Left lung (tissue), 14 donors: ENCODE measurements at places on chromosomes 1 and 21.

- DNase-seq, result no peak
These were observed 12.3 kb downstream of the BTBD19 start for GRCh38 chr1:44820328-44821239.

DNA sequence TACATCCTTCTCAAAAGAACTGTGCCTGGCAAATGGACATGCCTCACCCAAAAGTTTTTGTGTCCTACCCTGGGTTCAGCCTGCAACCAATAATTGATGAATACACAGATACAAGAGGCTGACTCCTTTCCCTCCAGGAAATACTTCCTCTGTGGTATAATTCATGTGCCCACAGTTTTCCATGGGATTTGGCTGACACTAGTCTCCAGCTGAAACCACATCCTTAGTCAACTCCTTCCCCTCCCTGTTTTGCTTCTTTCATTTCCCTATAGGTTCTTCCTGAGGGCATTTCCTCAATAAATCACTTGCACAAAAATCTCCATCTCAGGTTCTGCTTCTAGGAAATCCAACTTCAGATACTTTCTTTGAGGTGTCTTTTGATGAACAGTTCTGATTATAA is 436.6 kb upstream of the C1orf87 start:
- no peak for DNase-seq

- no peak for DNase-seq
These were observed 36.1 kb downstream of the BRINP2 start for GRCh38 chr1:177206831-177207355.

DNA sequence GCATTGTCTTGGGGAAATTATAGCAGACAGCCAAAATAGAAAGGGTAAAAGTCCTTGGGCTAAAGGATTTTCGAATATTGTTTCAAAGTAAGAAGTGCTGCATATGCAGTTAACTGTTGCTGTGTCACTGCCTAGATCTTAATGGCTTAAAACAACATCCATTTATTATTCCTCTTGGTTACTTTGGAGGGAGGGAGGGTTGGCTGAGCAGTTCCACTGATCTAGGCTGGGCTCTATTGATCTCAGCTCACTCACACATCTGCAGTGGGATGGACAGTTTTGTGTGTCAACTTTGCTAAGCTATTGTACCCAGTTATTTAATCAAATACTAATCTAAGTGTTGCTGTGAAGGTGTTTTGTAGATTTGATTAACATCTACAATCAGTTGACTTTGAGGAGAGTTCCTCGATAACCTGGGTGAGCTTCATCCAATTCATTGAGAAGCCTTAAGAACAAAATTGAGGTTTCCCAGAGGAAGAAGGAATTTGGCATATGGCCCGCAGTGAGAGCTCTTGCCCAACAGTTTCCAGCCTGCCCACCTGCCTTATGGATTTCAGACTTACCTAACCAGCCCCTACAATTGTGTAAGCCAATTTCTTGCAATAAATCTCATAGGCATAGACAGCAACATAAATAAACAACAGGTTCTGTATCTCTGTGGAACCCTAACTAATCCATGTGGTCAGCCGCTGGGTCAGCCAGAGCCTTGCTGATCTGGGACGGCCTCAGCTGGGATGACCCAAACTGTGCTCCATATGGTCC is 187.3 kb downstream of the AK5 start:
- DNase-seq, result no peak

GRCh38 chr1:12591267-12591938 is 26.6 kb downstream of the DHRS3 start:
- DNase-seq, result no peak
